Right lung (tissue), 10 donors: ENCODE measurements at places on chromosomes 1 and 21.

GRCh38 chr1:72221811-72222210, 60.5 kb downstream of the NEGR1 start:
- DNase-seq: no peak

DNA sequence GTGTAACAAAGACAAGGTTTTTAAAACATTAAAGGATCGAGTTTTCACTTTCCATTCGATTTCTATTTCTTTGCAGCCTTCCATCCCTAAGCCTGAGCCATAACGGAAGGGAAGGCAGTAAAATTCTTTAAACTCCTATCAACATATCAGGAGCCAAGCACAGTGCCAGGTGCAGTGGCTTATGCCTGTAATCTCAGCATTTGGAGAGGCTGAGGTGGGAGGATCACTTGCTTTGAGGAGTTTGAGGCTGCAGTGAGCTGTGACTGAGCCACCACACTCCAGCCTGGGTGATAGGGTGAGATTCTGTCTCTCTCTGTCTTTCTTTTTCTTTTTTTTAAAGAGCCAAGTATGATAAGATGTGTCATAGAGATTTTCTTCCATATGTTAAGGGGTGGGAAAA, 217.5 kb upstream of the GREM2 start:
- DNase-seq: no peak

DNA sequence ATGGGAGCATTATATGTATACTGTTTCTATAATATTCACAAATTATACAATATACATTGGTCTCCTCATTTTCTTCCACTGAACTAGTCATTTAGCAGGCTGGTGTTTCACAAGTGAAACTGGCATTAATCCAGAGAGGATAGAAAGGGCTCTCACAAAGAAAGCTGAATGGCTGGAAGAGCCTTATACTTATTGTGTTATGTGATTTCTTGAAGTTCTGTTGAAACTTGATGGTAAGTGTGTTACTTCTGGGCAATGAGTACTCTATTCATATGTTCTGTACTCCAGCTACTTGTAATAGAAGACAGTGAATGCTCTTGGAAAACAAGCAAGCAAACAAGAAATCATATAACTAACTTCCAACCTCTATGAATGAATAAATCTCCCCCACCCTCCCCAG, 14.9 kb downstream of the STX12 start:
- peak; percentile 36 for DNase-seq

GRCh38 chr1:100325415-100326324, 26.6 kb upstream of the CDC14A start:
- DNase-seq: no peak

DNA sequence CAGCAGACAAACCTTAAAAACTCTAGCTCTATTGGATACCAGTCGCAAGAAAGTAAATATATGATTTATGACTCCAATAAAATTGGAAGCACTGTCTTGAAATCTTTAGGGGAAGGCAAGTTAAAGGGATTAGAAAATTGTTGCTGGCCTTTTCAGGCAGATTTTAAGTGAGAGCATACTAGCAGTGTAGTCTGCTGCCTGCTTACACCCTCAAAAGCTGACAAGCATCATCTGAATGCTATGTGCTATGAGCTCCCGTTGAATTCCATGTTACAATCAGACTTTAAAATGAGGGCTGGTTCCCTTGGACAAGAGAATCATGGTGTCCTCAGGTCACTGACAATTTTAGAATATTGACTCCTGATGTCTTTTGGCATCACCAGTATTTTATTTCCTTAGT, 271.1 kb upstream of the C1orf105 start:
- no peak for DNase-seq

DNA sequence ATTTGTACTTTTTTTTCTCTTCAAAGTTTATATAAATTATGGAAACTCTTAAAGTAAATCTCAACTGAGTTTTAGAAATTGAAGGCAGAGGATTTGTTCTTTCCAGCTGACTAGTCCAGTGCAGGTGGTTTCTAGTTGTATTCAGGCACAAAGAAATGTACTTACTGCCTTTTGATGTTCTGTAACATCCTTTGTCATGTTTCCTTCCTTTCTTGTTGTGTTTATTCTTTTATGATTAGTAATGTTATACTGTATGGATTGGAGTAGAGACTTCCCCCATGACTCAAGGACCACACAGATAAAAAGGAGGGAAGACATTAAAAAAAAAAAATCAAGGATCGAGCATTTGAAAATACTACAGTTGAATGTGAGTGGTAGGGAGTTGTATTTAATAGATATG, 8.0 kb downstream of the HIPK1 start:
- no peak for DNase-seq

GRCh38 chr21:28908351-28908750, 84.3 kb downstream of the LTN1 start:
- DNase-seq: no peak

DNA sequence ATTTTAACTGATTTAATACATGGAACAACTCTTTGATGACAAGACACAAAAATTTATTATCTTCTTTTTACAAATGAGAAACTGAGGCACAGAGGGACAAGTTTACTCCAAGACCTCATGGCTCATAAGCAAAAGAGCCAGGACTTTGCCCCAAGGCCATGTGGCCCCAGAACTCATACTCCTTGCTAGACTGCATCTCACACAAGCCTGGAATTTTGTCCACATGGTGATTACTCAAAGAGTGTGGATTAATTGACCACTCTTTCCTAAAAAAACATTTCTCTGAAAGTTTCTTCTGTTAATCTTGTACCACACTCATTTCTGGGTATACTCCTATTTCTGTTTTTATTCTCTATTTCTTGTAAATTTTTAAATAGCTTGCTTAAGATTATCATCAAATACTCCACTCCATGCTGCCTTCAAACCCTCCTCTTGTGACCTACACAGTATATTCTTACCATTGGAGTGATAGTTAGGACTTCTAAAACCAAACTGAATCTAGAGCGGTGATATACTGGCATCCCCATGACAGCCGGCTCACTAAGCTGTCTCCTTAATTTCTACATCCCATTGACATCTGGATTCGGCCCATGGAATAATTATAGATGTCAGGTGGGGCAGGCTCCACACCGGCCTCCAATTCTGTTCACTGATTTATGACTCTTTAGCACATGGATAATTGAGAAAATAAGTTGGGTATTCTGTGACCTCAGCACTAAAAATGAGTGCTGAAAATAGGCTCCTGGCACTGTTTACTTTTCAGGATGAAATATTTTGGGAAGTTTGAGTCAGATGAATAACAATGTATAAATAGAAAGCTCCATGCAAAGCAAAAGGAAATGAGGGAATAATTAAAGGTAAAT, 16.1 kb downstream of the RGS4 start:
- DNase-seq: no peak

DNA sequence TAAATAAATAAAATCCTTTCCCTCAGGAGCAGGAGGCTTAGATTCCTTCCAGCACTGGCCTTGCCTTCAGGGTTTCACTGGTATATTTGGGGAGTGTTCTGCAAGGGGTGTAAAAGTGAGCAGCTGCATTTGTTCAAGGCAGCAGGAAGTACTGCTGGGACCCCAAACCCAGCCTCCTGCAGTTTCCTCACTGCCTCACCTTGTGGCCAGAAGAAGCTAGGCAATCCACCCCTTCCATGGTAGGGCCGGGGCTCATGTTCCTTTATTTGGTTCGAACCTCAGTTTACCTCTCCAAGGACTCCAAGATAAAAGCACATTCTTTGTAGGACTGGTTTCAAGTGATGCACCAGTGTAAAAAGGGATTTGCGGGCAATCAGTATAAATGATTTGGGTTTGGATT, 21.0 kb upstream of the CFAP126 start:
- DNase-seq: no peak

- peak; percentile 62 for DNase-seq
Measured at GRCh38 chr1:169546087-169546995, 39.9 kb downstream of the F5 start.

DNA sequence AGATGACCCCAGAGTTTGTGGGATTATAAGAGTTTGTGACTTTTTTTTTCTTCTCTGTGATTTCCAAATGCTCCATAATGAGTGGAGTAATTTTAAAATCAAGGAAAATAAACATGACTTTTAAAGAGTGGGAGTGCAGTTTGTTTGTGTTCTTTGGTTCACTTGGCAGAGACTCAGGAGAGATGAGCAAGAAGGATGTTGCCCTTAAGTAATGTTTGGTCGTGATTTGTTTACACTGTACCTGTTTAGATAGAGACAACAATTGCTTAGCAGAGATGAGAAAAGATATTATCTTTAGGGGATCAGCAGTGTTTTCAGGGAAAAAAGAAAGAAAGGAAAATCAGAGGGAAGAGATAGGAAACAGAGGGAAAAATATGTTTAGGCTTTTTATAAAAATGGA, 170.8 kb downstream of the ADSS2 start:
- no peak for DNase-seq

- no peak for DNase-seq
Measured at GRCh38 chr1:204809488-204809887, 61.2 kb upstream of the NFASC start.

GRCh38 chr1:65924471-65924870, 131.8 kb downstream of the PDE4B start:
- no peak for DNase-seq
